ENCODE measurements at places on chromosomes 2 and 18. TPM values are rescaled to one million over a fixed set of nuclear protein-coding genes. Genes with fewer than 3 reads are reported as not detected.

- H3K4me3 ChIP-seq, result no peak overlapping the region
- no peaks in the 10 kb centered on the region for H3K36me3 ChIP-seq
These were observed 49.9 kb downstream of the MTCL1 start for GRCh38 chr18:8754995-8755960.

DNA sequence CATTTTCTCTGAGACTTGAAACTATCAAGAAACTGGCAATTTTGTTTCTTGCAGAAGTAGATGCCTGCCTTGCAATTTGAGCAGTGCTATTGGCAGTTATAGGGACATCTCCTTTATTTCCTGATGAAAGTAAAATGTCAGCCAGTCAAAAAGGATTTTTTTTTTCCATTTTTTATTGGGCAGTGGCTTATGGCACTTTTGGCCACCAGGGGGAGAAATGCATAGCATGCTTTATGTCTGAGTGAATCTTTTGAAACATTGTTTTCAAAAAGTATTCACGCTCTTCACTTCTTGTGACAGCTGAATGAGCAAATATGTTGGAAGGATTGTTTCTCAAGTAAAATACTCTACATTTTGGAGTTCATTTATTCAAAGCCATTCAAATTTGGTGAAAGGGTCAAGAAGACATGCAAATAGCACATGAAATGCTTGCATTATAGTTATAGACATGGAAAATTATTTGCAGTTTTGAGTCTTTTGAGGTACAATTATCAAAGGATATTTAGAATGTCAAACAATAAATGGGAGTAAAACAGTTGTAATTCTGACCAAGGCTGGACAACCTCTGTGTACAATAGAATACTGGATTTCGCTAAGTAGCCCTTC lies 491.0 kb downstream of the CDH2 start:
- H3K4me1 ChIP-seq, result no peaks in the 10 kb centered on the region
- H3K27me3 ChIP-seq, result no peaks in the 10 kb centered on the region
- H3K36me3 ChIP-seq, result no peaks in the 10 kb centered on the region
- DNase-seq, result no peak
- no peak overlapping the region for H3K27ac ChIP-seq

- H3K27me3 ChIP-seq, result no peaks in the 10 kb centered on the region
- H3K4me1 ChIP-seq, result peaks cover 32% of the 10 kb centered on the region
- peak; percentile 69 for DNase-seq
- peak overlapping the region; percentile 86 for H3K27ac ChIP-seq
- peaks cover 7% of the 10 kb centered on the region for H3K36me3 ChIP-seq
These were observed 75.3 kb downstream of the MBD2 start for GRCh38 chr18:54149078-54149697.

GRCh38 chr2:8684540-8684877 lies 2.7 kb downstream of the ID2 start:
- no peaks in the 10 kb centered on the region for H3K36me3 ChIP-seq
- peak overlapping the region; percentile 35 for H3K4me3 ChIP-seq
- H3K4me1 ChIP-seq, result peaks cover 13% of the 10 kb centered on the region
- H3K27me3 ChIP-seq, result no peaks in the 10 kb centered on the region

The MROH2A gene
- total RNA-seq, result not detected

DNA sequence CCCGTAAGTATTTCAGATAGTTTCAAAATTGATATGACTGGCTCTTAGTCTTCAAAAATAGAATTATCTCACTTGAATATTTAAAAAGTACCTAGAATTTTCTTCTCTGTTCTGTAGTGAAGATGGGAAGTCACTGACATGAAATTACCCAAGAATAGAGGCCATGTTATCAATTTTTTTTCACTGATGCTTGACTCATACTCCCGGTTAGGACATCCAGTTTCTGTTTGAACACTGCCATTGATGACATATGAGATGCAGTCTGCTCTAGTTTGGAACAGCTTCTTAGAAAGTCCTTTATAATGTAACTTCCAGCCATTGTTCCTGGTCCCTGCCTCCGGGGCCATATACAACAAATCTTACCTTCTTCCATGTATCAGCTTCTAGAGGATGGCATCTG lies 26.0 kb downstream of the MAP3K20 start:
- peaks cover 10% of the 10 kb centered on the region for H3K4me1 ChIP-seq
- DNase-seq, result peak; percentile 28
- no peaks in the 10 kb centered on the region for H3K36me3 ChIP-seq
- no peak overlapping the region for H3K27ac ChIP-seq
- no peaks in the 10 kb centered on the region for H3K27me3 ChIP-seq
- peak overlapping the region; percentile 6 for H3K4me3 ChIP-seq

- H3K27me3 ChIP-seq, result no peaks in the 10 kb centered on the region
- no peaks in the 10 kb centered on the region for H3K4me1 ChIP-seq
- no peak overlapping the region for H3K4me3 ChIP-seq
- H3K36me3 ChIP-seq, result no peaks in the 10 kb centered on the region
- DNase-seq, result no peak
- no peak overlapping the region for H3K27ac ChIP-seq
These were observed 160.2 kb upstream of the ALKAL2 start for GRCh38 chr2:447902-448665.

DNA sequence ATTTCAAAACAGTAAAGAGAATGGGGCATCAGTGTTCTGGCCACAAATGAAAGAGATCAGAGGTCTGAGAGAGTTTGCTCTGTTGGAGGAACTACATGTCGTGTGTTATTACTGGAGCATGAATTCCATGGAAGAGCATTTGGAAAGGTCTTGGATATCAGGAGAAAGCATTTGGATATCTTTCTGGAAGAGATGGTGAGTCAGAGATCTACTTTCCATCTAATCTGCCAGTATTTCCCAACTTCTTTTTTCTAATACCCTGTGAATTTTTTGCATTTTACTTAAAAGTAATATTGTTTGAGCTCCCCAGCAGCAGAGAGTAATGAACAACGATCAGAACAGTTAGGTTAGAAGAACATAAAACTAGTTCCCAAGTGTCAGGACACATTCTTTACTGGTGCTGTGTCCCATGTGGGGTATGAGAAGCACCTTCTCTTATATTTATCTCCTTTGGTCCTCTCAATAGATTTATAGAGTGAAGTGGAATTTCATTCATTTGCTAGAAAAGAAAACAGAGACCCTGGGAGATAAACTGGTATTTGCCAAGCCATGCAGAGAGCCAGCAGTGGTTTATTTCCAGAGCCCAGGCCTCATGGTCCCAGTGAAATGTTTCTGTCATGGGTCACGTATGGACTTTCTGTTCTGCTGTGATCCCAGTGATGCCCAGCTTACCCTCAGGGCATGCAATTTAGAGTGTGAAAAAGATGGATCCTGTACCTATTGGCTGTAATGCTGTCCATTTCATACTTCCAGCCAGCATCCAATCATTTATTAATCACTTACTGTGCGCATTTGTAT lies 130.8 kb upstream of the NT5C1B start:
- H3K4me1 ChIP-seq, result no peaks in the 10 kb centered on the region
- H3K4me3 ChIP-seq, result no peak overlapping the region
- no peak for DNase-seq
- no peak overlapping the region for H3K27ac ChIP-seq

DNA sequence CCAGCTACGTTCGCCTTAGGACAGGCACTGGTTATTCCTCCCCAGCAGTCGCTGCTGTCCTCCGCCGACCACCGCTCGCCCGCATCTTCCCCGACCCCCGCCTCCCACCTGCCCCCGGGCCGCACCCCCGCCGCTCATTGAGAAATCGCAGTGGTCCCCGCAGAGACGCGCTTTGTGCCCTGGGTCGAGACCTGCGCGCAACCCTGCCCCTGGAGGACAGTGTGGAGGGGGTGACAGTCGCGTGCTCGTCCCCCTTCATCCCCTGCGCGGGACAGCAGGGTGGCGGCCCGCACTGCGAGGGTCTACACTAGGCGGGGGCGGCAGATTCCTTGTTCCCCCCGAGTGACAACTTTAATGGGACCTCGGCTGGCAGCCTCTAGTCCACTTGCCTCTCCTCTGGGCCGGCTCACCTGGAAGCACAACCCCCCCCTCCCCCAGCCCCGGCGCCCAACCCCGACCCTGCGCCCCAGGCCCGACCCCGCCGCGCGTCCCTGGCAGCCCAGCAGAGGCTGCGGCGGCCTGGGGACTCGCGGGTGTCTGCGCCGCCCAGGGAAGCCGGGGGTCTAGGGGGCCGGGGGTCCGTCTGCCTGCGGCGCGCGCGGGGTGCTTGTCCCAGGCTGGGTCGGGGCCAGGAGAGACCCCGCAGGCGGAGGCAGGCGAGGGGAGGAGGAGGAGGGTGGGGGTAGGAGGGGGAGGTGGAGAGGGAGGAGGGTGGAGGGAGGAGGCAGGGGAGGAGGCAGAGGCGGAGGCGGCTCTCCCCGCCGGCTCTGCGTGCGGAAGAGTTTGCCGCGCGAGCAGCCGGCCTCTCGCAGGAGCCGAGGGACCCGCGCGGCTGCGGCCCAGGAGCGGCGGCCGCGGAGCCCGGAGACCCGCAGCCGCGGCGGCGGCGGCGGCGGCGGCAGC lies at the start of gene NPAS2:
Gene NPAS2 (plus strand): TSS at position 770 of the 903 bp plus-strand sequence. CDS start 84,616 bp downstream, outside the sequence.
- H3K27ac ChIP-seq, result no peak within 1 kb of the TSS
- no peaks in the 10 kb centered on the region for H3K36me3 ChIP-seq
- H3K4me3 ChIP-seq, result no peak within 1 kb of the TSS
- no peaks in the 10 kb centered on the region for H3K4me1 ChIP-seq
- H3K27me3 ChIP-seq, result peaks cover 7% of the 10 kb centered on the region

- no peaks in the 10 kb centered on the region for H3K27me3 ChIP-seq
- no peak for DNase-seq
These were observed 11.4 kb downstream of the ID2 start for GRCh38 chr2:8693157-8693821.

- no peaks in the 10 kb centered on the region for H3K27me3 ChIP-seq
- H3K27ac ChIP-seq, result no peak overlapping the region
- H3K4me1 ChIP-seq, result no peaks in the 10 kb centered on the region
- H3K36me3 ChIP-seq, result no peaks in the 10 kb centered on the region
- DNase-seq, result no peak
- H3K4me3 ChIP-seq, result no peak overlapping the region
These were observed 698.2 kb downstream of the TRIB2 start for GRCh38 chr2:13414897-13415296.

GRCh38 chr2:23589220-23589647 lies 204.3 kb downstream of the KLHL29 start:
- no peak overlapping the region for H3K27ac ChIP-seq
- no peaks in the 10 kb centered on the region for H3K27me3 ChIP-seq
- no peaks in the 10 kb centered on the region for H3K4me1 ChIP-seq
- no peak overlapping the region for H3K4me3 ChIP-seq
- H3K36me3 ChIP-seq, result no peaks in the 10 kb centered on the region

The MARCHF4 gene
- not detected for total RNA-seq

- H3K4me1 ChIP-seq, result peaks cover 3% of the 10 kb centered on the region
- no peaks in the 10 kb centered on the region for H3K36me3 ChIP-seq
- H3K27ac ChIP-seq, result no peak overlapping the region
These were observed 82.0 kb downstream of the ZNF407 start for GRCh38 chr18:74679679-74680076.

Data from GM12878 (cell line).